ENCODE measurements at places on chromosomes 2 and 18. TPM values are rescaled to one million over a fixed set of nuclear protein-coding genes. Genes with fewer than 3 reads are reported as not detected.

Gene DSEL
- 15.3 TPM for total RNA-seq

Gene FAM237A
- total RNA-seq, result not detected

Gene RND3
- total RNA-seq, result 31.3 TPM

Gene TRABD2A
- total RNA-seq, result 3.6 TPM

Gene IL1F10
- not detected for total RNA-seq

Gene CXCR1
- not detected for total RNA-seq

Gene TUBA4B
- not detected for total RNA-seq

Gene GAL3ST2
- total RNA-seq, result not detected

Gene CRIM1
- 70.9 TPM for total RNA-seq

Gene POTEI
- not detected for total RNA-seq

DNA sequence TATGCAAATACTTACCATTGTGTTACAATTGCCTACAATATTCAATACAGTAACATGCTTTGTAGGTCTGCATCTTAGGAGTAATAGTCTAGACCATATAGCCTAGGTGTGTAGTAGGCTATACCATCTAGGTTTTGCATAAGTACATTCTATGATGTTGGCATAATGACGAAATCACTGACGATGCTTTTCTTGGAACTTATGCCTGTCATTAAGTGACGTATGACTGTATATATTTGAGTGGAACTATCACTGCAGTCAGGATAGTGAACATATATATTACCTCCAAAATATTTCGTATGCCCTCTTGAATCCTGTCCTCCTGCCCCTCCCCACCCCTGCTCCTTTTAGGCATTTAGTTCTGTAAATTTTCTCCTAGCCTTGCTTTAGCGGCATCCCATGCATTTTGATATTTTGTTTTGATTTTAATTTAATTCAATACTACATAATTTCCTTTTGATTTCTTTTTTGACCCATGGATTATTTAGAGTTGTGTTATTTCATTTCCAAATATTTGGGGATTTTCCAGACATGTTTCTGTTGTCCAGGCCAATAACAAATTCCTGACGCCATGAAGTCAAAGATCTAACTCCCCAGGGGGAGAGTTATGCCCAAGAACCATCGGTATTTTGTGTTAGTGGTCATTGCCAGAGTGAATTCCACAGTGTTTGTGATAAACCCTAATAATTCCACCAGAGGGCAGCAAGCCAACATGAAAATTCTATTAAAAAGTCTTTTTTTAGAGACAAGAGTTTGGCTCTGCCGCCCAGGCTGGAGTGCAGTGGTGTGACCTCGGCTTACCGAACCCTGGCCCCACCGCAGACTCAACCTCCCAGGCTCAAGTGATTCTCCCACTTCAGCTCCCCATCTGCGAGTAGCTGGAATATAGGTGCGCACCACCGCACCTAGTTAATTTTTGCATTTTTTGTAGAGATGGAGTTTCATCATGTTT lies 24.2 kb upstream of the CASP8 start:
- peak; percentile 74 for DNase-seq

- DNase-seq, result no peak
These were observed 324.5 kb upstream of the THUMPD2 start for GRCh38 chr2:40103590-40103989.

DNA sequence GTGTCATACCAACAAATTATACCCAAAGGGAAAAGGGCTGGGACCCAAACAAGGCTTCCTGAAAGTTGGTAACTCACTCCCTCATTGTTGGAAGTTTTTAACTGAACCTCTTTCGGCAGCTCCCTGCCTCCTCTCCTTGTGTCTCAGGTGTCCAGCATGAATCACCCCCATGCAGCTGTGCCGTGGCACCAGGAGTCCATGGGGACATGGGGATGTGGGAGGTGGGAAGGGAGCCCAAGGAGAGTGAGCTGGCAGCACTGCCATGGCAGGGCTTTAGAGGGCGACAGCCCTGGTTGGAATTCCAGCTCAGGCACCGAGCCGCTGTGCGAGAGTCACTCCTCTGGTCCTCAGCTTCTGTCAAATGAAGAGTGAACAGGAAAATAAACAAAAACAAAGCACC lies 12.5 kb upstream of the GYPC start:
- no peak for DNase-seq

DNA sequence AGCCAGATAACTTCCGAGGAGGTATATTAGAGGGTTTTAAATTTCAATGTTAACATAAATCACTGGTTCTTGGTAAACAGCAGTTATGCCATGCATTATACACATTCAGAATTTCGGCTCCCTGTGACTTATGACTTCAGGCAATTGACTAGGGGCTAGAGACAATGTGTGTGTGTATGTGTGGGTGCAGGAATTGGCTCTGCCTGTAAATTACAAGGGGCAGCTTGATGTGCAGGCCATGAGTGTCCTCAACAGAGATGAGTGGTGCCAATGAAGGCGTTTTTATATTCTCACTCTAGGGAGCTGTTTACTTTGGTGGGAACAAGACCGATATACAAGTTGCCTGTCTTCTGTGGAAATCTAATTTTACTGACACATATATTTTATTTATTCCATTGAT lies 161.6 kb downstream of the CSRNP3 start:
- no peak for DNase-seq

DNA sequence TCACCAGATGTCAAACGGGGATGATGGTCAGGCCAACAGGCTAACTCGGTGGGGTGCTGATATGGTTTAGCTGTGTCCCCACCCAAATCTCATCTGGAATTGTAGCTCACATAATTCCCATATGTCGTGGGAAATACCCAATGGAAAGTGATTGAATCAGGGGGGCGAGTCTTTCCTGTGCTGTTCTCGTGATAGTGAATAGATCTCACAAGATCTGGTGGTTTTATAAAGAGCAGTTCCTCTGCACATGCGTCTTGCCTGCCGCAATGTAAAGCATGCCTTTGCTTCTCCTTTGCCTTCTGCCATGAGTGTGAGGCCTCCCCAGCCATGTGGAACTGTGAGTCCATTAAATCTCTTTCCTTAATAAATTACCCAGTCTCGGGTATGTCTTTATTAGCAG lies 74.4 kb upstream of the YWHAQ start:
- no peak for DNase-seq

DNA sequence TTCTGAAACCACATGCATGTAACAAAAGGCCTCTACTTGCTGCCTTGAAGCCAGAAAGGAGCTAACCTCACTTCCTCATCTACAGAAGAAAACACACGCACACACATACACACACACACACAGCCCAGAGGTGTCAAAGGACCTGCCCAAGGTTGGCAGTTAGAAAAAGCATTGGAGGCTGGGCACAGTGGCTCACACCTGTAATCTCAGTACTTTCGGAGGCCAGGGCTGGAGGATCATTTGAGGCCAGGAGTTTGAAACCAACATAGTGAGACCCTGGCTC lies 125.9 kb upstream of the RNF152 start:
- no peak for DNase-seq

GRCh38 chr2:217293046-217293445 lies 433.2 kb upstream of the TNP1 start:
- no peak for DNase-seq

- DNase-seq, result no peak
These were observed 149.7 kb downstream of the GLI2 start for GRCh38 chr2:120885321-120885720.

DNA sequence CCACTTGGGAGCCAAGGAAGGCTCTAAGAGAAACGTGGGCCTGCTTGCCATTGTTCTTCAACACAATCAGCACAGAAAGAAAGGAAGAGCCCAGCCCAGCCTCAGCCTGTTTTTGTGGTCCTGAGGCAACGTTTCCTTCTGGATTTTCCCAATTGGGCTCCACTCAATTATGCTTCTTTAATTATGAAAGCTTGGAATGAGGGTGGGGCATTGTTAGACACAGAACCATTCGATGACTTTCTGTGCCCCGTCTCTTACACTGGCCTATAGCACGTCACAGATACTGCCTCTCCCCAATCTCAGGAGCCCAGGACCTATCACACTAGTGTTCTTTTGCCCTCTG lies 207.4 kb downstream of the ZFP36L2 start:
- no peak for DNase-seq

- no peak for DNase-seq
These were observed 643.2 kb upstream of the PIK3C3 start for GRCh38 chr18:41311571-41312547.

DNA sequence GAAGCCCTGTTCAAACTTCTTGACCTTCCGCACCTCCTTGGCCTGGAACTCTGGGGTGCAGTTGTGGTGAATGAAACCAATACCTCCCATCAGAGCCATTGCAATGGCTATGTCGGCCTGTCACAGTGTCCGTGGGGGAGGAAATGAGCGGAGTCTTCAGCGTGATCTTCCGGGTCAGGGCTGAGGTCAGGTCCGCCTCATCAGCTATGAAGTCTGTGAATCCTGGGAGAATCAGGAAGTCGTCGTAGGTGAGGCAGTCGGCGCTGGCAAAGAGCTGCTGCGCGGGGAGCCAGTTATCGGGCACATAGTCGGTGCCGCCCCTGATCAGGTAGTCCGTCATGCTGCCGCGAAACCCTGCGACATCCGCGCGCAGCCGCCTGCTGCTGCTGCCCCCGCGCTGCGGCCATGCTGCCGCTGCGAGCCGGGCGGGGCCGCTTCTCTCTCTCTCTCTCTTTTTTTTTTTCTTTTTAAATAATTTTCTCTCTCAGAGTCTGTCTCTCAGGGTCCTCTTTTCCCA lies 154.1 kb upstream of the ZSWIM2 start:
- no peak for DNase-seq

GRCh38 chr2:209496586-209496982 lies 72.7 kb downstream of the MAP2 start:
- DNase-seq, result no peak

GRCh38 chr2:212677466-212677865 lies 138.9 kb upstream of the ERBB4 start:
- DNase-seq, result no peak

DNA sequence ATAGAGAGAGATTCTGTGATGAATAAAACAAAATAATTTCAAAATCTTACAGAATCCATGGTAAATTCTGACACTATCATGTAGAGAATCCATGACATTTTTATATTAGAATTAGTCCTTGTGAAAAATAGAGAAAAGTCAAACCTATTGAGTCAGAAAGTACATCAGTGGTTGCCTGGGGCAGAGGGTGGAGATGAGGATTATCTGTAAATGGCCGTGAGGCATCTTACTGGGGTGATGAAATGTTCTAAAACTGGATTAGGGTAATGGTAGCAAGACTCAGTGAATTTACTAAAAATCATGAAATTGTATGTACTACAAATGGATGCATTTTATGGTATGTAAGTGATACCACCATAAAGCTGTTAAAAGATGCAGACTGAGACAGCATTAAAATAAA lies 323.1 kb downstream of the SLC8A1 start:
- no peak for DNase-seq

DNA sequence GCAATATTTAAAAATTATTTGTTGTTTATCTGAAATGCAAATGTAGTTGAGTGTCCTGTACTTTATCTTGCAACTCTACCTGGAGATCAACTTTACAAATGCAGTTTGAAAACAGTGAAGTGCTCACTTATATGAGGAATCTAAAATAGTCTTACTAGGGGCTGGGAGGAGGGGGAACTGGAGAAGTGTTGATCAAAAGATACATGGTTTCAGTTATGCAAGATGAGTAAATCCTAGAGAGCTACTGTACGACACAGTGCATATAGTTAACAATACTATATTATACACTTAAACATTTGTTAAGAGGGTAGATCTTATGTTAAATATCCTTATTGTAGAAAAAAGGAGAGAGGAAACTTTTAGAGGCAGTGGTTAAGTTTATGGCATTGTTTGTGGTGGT lies 241.9 kb downstream of the BCL11A start:
- DNase-seq, result no peak

DNA sequence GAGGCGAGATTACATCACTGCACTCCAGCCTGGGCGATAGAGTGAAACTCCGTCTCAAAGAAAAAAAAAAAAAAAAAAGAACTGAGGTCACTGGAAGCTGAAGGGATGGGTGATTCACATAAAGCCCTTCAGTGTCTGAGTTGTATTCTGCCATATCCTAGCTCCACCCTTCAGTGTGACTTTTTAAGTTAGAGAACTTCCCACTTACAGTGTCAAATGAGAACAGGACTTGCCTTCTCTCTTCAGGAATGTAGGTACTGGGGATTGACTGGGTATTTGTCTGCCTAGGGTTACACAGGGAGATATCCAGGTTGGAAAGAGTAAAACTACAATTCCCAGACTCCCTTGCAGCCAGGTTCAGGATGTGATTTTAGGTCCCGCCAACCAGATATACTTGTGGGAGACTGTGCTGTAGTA lies 37.9 kb downstream of the EHD3 start:
- no peak for DNase-seq

- DNase-seq, result no peak
These were observed 45.9 kb upstream of the AFF3 start for GRCh38 chr2:100188326-100188725.

DNA sequence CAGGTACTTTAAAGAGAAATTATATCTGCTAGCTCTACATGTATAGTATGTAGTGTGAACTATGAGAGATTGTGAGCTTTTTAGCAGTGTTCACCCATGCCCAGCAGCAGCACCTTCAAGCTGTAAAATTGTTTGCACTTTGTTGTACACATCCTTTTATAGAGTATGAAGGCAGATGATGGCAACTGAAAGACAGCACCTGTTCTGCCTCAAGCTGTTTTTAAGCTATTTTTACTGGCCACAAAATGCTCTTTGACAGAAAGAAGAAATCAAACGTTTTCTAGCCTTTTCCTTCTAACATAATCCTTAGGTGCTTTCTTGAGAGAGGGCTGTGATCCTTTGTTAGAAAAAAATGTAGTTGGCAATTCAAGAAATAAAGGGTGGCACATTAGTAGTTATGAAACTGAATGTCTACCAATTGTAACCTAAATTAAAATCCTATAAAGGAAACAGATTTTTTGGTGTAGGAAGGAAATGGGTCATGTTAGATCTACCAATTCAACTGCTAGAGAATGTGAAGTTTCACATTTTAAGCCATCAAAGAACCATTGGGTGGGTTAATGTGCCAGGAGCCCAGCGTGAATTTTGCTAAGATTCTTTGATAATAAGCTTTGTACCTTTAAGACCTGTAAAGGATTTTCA lies 59.5 kb downstream of the R3HDM1 start:
- DNase-seq, result no peak

GRCh38 chr2:205570648-205571047 lies 111.7 kb upstream of the NRP2 start:
- DNase-seq, result no peak

GRCh38 chr2:68169308-68169707 lies 11.6 kb downstream of the PNO1 start:
- no peak for DNase-seq

DNA sequence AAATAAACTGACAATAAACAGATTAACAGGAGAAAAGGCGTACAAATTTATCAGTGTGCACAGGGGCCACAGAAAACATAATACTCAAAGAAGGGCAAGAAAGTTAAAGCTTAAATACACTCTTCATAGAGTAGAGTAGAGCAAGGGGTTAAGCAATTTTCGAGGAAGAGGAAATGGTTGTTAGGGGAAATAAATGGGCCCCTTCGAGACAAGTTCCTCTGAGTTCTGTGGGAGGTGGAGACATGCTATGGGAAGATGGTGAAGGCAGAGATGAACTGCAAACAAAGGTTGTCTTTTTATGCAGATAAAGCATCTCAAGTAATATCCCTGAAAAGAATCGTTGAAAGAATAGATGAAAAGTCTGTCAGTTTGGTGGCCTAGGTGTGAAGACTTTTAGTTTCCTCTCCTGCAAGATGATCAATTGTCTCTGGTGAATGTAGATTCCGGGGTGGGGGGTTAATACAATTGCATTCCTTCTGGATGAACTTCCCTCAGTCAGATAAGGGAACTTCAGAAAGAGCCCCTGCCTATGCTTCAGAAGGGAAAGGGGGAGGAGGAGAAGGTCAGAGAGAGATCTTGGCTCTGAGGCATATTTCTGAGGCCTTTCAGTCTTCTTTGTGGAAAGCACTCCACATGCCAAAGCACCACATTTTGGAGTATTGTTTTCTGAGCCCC lies 127.0 kb downstream of the METTL4 start:
- no peak for DNase-seq
